ENCODE measurements at places on chromosomes 2 and 18.
A peak's percentile ranks its signal among the peaks of the same experiment; 100 is the strongest.

GRCh38 chr2:238227587-238228032, 12.2 kb downstream of the HES6 start:
- DNase-seq = no peak

- DNase-seq = peak; percentile 64
Measured at GRCh38 chr2:161223139-161223732, 63.0 kb downstream of the TANK start.

DNA sequence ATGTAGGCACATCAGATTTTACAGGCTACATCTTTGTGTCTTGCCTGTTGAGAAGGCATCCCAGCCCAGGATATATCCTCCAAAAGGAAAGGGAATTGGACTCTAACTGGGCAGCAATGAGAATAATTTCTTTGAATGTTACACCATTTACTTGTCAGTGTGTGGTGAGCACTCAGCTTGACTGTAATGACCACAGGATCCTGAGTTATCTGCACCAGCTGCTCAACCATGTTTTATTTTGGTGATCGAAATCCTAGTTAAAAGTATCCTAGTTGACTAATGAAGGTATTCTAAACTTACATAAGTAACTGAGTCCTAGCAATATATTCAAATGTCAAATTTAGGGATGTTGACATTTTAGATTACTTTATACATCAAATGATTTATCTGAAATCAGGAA, 123.0 kb downstream of the MYO3B start:
- no peak for DNase-seq

DNA sequence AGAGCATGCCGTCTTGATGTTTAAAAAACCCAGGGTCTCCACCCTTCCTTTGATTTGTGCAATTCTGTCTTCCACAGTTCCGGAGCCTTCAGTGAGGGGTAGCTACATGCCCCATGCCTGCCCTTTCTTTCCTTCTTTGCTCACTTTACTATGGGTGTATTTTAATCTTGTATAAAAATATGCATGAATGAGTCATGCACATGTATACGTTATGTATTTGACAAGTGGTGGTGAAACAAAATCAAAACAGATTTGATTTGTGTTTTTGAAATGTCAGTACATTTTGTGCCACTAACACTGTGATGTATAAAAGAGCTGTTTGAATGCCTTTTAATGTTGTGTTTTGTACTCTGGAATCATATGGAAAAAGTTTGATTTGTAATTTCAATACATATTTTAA, 126.5 kb downstream of the RNF144A start:
- DNase-seq = no peak

- no peak for DNase-seq
Measured at GRCh38 chr2:68454719-68455118, 12.4 kb downstream of the FBXO48 start.

DNA sequence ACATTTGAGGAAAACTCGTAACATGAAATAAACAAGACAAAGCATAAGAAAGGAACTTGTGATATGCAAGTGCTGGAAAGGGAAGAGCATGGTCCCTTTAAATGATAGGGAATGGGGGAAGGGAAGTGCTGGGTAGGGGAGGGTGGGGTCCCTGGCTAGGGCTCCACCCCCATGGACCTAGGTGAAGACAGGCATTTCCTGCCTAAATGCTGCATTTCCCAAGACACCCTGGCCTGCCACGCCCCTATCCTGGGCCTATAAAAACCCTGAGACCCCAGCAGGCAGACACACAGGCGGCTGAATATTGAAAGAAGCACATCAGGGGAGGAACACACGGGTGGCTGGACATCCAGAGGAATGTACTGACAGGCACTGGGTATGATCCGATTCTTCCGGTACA, 499.9 kb downstream of the ZEB2 start:
- no peak for DNase-seq

DNA sequence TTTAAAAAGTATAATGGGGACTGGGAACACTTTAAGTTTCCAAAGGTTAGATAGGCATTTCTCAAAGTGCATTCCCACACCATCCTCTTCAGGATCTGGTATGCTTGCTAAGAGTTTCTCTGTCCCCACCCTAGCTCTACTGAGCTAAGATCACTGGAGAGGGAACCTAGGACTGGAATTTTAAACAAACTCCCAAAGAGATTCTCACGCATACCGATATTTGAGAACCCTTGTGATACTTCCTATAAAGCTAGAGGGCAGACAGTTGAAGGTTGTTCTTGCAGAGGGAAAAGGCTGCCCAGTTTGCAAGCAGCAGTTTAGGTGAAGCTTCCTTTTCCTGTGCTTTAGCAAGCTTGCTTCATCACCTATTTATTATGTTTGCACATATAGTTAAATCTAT, 3.6 kb downstream of the CNRIP1 start:
- DNase-seq = no peak

GRCh38 chr18:48142353-48142752, 211.9 kb upstream of the SMAD2 start:
- DNase-seq = no peak

DNA sequence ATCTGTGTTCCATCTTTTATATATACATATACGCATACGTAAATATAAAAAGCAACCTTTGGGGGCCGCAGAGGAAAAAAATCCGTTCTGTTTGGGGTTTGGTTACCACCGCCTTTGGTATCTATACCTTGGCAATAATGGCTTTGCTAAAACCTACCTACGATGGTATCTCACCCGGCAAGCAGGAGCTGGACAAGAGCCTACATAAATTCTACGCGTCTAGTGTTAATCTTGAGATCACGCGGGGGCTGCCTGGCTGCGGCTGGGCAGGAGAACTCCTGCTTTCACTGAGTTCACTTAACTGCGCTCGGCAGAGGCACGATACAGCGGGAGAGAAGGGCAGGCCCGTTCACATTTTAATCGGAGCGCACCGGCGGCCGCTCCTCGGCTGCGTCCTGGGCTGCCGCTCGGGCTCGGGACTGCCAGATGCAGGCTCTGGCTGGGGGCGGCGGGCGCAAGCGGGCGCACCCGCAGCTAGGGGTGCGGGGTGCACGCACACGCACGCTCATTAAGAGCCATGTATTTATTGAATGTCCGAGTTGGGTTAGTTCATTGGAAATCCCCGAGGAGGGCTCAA, 1.7 kb upstream of the POU3F3 start:
- DNase-seq = peak; percentile 59

- DNase-seq = no peak
Measured at GRCh38 chr2:26550276-26551015, 72.5 kb upstream of the OTOF start.

DNA sequence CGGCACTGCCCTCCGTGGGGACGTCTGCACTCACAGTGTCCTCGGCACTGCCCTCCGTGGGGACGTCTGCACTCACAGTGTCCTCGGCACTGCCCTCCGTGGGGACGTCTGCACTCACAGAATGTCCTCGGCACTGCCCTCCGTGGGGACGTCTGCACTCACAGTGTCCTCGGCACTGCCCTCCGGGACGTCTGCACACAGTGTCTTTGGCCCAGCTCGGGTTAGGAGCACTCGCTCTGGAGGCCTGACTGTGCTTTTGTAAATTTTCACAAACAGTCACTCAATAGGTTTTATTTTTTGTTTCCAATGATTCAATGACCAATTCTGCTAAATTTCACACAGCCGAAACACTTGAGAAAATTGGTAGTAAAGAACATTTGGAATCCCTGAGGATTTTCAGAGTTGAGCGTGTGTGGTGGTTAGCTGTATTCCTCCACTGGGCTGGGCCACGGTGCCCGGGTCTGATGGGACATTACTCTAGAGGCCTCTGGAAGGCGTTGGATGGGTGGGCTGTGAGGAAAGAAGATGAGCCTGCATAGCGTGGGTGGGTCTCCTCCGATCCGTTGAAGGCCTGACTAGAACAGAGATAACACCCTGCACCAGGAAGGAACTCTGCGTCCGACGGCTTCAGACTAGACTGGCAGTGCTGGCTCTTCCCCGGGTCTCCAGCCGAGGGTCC, 134.8 kb downstream of the RTP5 start:
- no peak for DNase-seq

- DNase-seq = no peak
Measured at GRCh38 chr18:50155406-50155805, 39.5 kb downstream of the MYO5B start.

DNA sequence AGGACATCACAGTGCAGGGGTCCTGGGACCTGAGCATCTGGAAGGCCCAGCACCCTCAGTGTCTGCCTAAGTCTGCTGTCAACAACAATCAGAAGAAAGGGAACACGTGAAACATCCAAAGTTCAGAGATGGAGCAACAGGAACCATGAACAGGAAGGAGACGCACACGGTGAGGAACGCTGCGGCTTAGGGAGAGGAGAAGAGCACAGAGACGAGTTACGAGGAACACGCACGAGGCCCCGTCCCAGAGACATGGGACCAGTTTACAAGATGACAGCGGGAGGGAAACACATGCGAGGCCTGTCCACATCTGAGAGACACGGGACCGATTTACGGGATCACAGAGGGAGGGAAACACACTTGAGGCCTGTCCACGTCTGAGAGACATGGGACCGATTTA, 2.9 kb upstream of the KCNG2 start:
- no peak for DNase-seq

DNA sequence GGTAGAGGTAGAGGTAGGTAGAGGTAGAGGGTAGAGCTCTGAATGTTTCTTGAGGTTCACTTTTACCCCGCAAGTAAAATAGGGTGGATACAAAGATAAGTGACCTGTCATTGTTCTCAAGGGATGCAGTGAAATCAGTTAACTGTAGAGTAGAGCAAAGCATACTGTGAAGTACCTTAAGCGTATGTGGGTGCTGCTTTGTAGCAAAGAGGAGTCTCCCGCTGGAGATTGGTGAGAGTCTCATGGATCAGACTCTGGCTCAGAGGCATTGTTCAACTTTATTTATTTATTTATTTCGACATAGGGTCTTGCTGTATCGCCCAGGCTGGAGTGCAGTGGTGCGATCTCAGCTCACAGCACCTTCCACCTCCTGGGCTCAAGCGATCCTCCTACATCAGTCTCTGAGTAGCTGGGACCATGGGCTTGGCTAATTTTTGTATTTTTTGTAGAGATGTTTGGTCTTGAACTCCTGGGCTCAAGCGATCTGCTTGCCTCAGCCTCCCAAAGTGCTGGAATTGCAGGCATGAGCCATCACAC, 38.7 kb downstream of the MTA3 start:
- DNase-seq = no peak

DNA sequence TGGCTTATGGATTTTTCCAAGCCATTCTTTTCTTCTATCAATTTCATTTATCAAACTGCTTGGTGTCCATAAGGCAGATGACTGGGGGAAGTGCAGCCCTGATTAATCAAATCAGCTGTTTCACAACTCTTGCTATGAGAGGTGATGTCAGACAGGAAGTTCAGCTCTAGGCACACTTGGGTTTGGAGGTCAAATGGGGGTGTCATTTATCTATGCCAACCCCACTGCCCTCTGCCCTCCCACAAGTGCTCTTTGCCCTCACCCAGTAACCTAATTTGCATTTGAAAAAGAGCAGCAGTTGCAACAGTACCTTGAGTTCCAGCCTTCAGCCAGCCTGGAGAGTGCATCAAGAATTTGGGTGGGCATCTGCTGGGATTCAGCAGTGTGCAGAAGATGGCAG, 431.3 kb upstream of the SPRED2 start:
- DNase-seq = no peak

- no peak for DNase-seq
Measured at GRCh38 chr2:106356291-106356690, 111.9 kb downstream of the RGPD3 start.

GRCh38 chr2:28615706-28616105, 119.8 kb downstream of the PLB1 start:
- DNase-seq = no peak

DNA sequence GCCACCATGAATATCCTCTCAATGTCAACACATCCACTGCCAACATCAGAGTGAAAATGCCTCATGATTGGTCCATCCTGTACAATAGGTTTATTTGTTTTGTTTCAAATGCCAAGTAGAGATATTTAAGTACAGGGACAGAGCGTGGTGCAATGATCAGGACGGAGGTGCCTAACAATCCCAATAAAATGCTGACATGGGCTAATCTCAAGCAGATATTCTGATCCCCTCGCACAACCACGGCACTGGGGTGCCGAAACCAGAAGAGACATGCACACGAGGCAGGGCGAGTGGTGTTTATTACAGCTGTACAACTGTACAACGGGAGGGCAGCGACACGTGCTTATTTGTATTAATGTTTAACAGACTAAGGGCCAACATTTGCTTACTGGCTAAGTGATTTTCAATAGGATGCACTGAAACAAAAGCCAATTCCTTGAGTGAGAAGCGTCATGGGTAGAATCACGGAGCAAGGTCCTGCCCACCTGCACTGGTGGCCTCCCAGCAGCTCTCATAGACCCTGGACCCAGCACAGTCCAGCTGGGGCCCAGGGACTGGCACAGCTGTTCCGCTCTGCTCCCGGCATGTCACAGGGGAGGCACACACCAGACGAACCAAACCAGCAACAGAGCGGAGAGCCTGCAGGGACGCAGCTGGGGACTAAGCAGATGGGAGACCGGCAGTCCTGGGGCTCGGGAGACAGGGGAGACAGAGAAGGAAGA, 101.4 kb downstream of the HDAC4 start:
- DNase-seq = no peak

DNA sequence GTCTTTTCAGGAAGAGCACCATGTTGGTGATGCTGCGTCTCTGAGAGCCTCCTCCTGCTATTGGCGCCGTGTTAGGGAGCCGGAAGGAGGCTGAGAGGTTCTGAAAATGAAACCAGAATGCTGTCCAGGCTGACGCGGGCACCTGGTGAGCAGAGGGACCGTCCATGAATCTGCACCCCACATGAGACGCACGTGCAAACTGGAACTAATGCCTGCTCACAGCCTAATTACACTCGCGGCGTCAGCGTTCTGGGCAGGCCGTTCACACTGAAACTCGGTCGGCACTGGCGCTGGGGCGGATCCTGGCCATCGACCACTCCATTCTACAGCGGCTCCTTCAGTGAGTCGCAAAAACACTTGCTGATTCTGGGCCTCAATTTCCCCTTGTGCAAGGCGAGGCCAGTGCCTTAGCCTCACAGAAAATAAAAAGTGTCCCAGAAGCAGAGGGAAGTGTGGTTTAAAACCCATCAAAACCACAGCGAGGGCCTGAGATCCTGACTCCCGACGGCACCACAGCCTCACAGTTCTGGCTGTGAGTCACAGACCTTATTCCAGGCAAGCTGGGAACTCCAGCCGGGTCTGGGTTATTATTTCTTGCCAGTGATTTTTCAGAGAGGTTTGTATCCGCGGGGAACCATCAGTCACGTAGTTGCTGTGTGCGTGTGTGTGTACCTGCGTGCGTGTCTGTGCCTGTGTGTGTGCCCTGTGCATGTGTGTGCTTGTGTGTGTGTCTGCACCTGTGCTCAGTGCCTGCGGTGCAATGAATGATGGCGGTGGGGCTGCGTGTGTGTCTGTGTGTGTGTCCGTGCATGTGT, 49.1 kb upstream of the CTDP1 start:
- DNase-seq = no peak

GRCh38 chr18:57767259-57768050, 35.7 kb downstream of the ATP8B1 start:
- DNase-seq = no peak

GRCh38 chr2:667332-667999, 9.7 kb downstream of the TMEM18 start:
- DNase-seq = peak; percentile 81

DNA sequence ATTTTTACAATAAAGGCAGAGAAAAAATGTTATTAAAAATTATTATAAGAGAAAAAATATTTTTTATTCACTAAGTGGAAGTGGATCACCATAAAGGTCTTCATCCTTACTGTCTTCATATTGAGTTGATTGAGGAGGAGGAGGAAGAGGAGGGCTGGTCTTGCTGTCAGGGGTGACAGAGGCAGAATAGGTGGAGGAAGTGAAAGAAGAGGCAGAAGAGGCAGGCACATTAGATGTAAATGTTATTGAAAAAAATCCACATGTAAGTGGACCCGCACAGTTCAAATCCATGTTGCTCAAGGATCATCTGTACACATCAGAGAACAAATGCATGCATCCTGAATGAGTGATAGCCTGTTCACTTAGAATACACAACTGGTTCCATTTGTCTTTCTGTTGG, 6.4 kb upstream of the SPATS2L start:
- DNase-seq = no peak
